ENCODE measurements at places on chromosomes 1 and 21.

GRCh38 chr1:202086579-202087350 is 36.0 kb upstream of the GPR37L1 start:
- no peak for DNase-seq

DNA sequence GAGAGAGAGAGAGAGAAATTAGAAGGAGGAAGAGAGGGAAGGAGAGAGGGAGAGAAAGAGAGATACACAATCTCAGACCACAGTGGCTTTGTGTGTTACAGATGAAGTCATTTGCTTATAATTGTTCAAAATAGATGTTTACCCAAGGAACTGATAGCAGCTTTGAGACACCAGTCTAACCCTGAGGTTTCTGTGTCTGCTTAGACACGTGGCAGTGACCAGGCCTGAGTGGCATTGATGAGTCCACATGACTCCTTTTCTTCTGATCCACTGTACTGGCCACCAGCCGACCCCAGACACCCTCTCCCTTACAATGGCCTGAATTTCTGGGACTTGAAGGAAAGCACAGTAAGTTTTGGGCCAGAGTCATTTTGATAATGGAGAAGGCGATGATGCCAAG is 104.9 kb downstream of the DUSP10 start:
- DNase-seq, result no peak

GRCh38 chr1:13749543-13750341 is 49.8 kb downstream of the PRDM2 start:
- DNase-seq, result peak; percentile 65

- DNase-seq, result no peak
These were observed 26.9 kb upstream of the SH3D21 start for GRCh38 chr1:36279110-36279788.

GRCh38 chr1:78688697-78689096 is 39.1 kb downstream of the IFI44 start:
- peak; percentile 64 for DNase-seq

DNA sequence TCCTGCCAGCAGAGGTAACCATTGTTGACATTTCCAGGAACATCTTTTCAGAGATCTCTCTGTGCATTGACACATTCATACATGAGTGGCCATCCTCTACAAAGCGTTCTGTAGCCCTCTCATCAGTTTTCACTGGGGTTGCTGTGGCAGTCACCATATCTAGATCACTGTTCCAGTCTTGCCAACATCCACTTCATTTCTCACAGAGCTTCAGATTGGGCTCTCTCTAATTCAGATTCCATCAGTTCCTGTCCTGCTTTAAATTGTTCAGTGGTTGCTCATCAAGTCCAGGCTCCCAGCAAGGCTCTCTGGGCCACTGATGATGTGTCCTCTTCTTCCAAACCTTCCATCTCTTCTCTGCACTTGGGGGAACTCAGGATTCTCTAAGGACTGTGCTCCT is 173.7 kb downstream of the KCNJ6 start:
- peak; percentile 27 for DNase-seq

DNA sequence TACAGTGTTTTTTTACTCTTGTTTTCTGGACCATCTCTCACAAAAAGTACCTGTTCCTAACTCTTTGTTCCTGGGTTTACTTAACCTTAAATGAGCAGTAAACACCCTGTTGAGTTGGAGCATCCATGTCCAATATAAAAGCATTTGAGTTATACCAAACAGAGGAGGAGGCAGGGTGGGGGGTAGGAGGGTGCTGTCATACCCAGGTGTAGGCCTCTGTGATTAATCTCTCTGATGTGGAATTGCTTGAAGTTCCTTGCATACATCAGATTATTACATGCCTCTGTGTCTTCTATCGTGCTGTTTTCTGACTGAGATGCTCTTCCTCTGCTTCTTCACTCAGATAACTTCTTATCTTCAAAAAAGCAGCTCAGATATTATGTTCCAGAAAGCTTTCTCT is 28.1 kb upstream of the RGS18 start:
- no peak for DNase-seq

- no peak for DNase-seq
These were observed 96.7 kb upstream of the IGSF21 start for GRCh38 chr1:18010945-18011344.
